ENCODE measurements at places on chromosomes 16 and 17.
A peak's percentile ranks its signal among the peaks of the same experiment; 100 is the strongest.

DNA sequence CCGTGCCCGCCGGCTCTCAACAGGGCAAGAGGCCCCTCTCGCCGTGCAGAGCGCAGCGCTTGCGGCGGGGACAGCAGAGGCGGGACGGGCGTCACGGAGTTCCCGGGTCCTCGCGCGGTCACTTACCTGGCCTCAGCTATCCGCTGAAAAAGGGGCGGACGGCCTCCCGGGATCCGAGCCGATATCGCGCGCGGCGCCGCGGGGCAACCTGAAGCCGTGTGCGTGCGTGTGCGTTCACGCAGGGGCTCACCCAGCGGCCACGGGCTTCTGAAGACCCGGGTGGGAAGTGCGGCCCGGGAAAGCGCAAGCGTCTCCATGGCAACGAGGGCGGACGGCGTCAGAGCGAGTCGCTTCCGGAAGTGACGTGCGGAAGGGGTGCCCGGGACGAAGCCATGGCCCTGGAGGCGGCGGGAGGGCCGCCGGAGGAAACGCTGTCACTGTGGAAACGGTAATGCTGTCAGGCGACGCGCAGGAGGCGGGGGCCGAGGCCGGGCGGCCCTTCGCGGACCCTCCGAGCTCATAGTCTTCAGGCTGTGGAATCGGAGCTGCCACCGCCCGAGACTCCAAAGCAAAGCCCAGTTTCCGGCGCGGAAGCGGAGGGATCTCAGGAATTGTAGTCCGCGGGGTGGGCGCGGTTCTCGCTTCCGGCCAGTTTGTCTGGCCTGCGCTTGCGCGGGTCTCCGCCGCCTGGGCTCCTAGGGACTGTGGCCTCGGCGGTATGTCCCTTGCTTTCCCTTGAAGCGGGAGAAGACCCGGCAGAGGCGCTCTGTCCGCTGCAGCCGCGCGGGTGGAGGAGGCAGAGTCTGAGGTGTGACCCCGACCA is at the start of gene ENDOV:
ENDOV (plus strand) TSS at position 365 of the 823 bp plus-strand sequence; CDS start at position 393, 28 bp downstream.
- H3K36me3 ChIP-seq: peaks cover 4% of the 10 kb centered on the region
- H3K4me3 ChIP-seq: peak within 1 kb of the TSS; percentile 83
- peak; percentile 96 for DNase-seq
- peak within 1 kb of the TSS; percentile 87 for H3K27ac ChIP-seq

DNA sequence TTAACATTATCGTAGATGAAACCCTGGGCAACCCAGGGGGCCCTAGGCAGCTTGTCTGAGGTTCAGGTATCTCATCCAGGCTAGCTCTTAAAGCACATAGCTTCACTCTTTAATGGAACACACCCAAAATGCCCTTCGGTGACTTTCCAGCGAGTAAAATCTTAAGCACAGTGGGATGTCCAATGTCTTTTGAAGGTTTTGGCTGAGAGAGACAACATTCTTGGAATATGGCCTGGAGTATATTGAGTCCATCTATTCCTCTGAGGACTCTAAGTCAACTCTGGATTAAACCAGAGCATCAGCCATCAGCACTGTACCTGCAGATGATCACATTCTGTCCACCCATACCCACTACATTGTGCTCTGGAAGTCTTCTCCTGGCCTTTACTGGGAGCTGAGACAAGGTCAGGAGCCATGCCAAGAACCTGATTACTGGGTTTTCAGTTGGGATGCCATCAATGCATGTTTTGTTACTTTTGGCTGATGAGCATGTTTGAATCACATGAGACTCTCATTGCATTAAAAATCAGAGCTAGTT is 63.4 kb upstream of the CDH11 start:
- no peak overlapping the region for H3K4me3 ChIP-seq
- no peaks in the 10 kb centered on the region for H3K27me3 ChIP-seq

- H3K27me3 ChIP-seq: no peaks in the 10 kb centered on the region
- H3K4me1 ChIP-seq: no peaks in the 10 kb centered on the region
- no peak for DNase-seq
- no peak overlapping the region for H3K4me3 ChIP-seq
- no peaks in the 10 kb centered on the region for H3K36me3 ChIP-seq
These were observed 327.6 kb downstream of the SHISA9 start for GRCh38 chr16:13229039-13229438.

DNA sequence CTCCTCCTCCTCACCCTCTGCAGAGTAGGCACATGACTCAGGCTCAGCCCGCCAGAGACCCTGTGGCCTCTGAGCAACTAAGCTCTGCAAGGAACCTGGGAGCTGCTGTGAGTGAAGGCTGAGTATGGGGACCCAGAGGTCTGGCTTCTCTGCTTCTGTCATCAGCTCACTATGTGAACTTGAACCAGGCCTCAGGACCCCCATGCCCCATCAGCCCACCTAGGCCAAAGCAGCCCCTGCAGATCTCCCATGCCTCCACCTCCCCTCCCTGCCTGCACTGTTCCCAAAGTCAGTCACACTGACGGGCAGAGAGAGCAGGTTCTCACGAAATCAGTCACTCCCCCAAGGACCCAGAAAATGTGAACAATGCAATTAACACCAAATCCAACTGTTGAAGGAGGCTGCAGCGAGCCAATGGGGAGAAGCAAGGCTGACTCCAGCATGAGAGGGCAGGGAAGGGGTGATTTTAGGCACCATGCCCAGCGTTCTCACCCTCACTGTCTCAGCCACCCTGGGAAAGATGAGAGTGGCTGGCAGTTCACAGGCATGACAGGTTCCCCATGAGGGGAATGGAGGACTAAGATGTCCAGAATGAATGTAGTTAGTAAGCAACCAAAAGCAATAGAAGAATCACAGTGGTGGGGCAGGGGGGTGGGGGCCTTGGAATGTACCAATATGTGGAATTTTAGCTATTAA is 60.6 kb downstream of the BEAN1 start:
- DNase-seq: peak; percentile 30
- no peak overlapping the region for H3K27ac ChIP-seq
- peaks cover 29% of the 10 kb centered on the region for H3K4me1 ChIP-seq
- no peaks in the 10 kb centered on the region for H3K36me3 ChIP-seq

DNA sequence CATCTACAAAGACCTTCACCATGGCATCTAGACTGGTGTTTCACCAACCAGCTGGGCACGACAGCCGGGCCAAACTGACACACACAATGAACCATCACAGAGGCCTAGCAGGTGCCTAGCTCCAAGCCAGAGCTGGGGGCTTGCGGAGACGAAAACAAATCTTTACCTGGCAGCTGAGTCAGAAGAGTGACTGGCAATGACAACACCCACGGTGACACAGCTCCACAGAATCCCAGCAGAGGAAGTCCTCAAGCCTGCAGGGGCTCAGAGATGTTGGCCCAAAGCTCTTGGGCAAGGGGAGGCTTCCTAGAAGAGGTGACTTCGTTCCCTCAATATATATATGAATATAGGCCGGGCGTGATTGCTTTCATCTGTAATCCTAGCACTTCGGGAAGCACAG is 5.1 kb downstream of the MMP25 start:
- peak; percentile 60 for DNase-seq
- no peak overlapping the region for H3K27ac ChIP-seq
- H3K36me3 ChIP-seq: no peaks in the 10 kb centered on the region
- no peak overlapping the region for H3K4me3 ChIP-seq
- H3K4me1 ChIP-seq: peaks cover 2% of the 10 kb centered on the region

GRCh38 chr17:33050611-33051140 is 59.0 kb downstream of the SPACA3 start:
- H3K36me3 ChIP-seq: no peaks in the 10 kb centered on the region
- no peak overlapping the region for H3K27ac ChIP-seq
- H3K4me3 ChIP-seq: no peak overlapping the region
- H3K4me1 ChIP-seq: no peaks in the 10 kb centered on the region
- peaks cover 4% of the 10 kb centered on the region for H3K27me3 ChIP-seq
- no peak for DNase-seq

DNA sequence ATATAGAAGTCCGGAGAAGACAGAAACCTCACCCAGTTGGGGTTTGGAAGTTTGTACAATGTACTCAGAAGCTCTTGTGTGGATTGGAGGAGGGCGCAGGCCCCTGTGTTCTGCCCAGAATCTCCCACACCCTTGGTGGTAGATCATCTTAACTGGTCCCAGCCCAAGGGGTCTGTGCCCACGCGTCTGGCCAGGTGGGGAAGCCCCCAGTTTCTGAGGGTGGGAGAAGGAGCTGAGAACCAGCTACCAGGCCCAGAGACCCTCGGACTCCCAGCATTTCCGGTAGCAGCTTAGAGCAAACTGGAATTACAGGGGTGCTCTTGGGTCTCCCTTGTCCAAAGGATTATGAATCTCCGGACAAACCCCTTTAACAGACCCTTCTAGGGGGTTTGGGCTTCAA is 2.3 kb upstream of the PPP1R9B start:
- DNase-seq: no peak
- H3K36me3 ChIP-seq: no peaks in the 10 kb centered on the region
- H3K27ac ChIP-seq: peak overlapping the region; percentile 36
- H3K4me3 ChIP-seq: no peak overlapping the region

All from common myeloid progenitor, CD34-positive (primary cell).